ENCODE measurements at places on chromosomes 7 and 10. TPM values are rescaled to one million over a fixed set of nuclear protein-coding genes. Genes with fewer than 3 reads are reported as not detected.

GRCh38 chr7:108049962-108050361, 47.0 kb upstream of the LAMB1 start:
- DNase-seq, result no peak
- peaks cover 5% of the 10 kb centered on the region for H3K4me1 ChIP-seq

DNA sequence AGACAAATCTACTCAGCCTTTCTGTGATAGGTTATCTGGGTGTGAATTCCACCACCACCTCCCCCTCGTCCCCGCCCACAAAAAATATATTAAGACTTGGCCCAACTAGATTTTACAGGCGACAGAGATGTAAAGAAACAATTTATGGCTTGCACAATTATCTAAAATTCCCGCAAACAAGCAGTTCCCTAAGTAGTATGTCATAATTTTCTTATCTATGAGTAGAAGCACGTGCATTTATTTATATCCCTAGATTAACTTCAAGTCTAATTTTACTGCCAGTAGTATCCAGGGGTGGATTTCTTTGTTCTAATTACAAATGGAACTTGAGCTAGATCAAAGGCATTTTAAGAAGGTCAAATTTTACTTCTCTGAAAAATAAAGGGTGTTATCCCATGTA, 1.7 kb downstream of the TSPAN12 start:
- DNase-seq, result no peak
- H3K4me1 ChIP-seq, result peaks cover 23% of the 10 kb centered on the region
- peak overlapping the region; percentile 91 for H3K4me3 ChIP-seq
- no peaks in the 10 kb centered on the region for H3K27me3 ChIP-seq
- H3K27ac ChIP-seq, result peak overlapping the region; percentile 95

- peaks cover 7% of the 10 kb centered on the region for H3K4me1 ChIP-seq
- H3K4me3 ChIP-seq, result no peak overlapping the region
- no peak overlapping the region for H3K27ac ChIP-seq
- H3K27me3 ChIP-seq, result peaks cover 3% of the 10 kb centered on the region
- H3K36me3 ChIP-seq, result no peaks in the 10 kb centered on the region
Observed at GRCh38 chr7:26046150-26046549, 105.8 kb upstream of the NFE2L3 start.

DNA sequence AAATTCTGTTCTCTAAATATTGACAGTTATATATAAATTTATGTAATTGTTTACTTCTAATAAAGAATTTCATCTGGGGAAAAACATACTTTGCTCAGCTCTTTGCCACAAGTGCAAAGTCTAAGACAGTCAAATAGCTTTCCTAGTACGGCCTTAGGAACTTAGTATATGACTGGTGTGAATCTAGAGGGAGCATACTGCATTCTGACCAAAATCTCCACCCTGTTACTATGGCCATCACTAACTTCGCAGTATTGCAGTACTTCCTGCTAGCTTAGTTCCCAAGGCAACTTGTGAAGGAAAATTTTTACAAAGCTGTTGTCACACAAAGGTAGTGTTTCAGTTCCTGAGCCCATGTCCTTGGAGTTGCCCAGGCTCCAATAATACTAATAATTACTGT, 181.5 kb downstream of the CFTR start:
- H3K36me3 ChIP-seq, result no peaks in the 10 kb centered on the region
- peaks cover 6% of the 10 kb centered on the region for H3K4me1 ChIP-seq
- no peak overlapping the region for H3K4me3 ChIP-seq
- no peaks in the 10 kb centered on the region for H3K27me3 ChIP-seq
- no peak overlapping the region for H3K27ac ChIP-seq

DNA sequence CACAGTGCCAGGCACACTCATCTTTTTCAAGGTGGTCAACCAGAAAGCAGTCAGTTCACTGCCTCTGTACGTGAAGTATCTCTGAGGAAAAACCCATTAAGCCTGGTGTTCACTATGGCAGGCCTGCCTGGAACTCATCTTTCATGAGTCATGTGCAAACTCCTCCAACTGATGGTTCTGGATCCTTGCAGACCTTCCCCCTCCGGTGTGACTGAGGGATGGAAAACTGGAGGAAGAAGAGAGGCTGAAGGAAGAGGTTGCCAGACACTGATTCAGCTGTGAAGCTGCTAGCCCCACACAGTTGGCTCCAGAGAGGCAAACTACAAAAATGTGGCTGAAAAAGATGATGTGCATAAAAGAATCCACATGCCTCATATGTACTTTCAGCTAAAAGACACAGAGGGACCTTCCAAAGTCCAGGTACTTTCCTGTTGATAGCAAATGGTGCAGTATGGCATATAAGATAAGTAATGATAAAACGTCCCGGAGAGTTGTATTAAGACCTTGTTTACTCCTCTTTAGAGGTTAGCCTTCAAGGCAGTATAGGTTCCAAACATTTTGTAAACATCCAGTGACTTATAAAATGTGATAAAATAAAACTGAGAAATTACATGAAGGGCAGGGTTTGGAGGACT, 2.7 kb downstream of the CYP3A5 start:
- DNase-seq, result no peak
- no peaks in the 10 kb centered on the region for H3K27me3 ChIP-seq
- peak overlapping the region; percentile 65 for H3K27ac ChIP-seq
- H3K4me3 ChIP-seq, result no peak overlapping the region
- H3K4me1 ChIP-seq, result peaks cover 40% of the 10 kb centered on the region

- H3K27me3 ChIP-seq, result no peaks in the 10 kb centered on the region
- DNase-seq, result no peak
- H3K4me1 ChIP-seq, result no peaks in the 10 kb centered on the region
- H3K36me3 ChIP-seq, result no peaks in the 10 kb centered on the region
Observed at GRCh38 chr10:15053061-15053460, 9.3 kb downstream of the OLAH start.

- no peak for DNase-seq
- no peak overlapping the region for H3K27ac ChIP-seq
- peaks cover 2% of the 10 kb centered on the region for H3K4me1 ChIP-seq
Observed at GRCh38 chr10:83218205-83218604, 921.1 kb upstream of the GHITM start.

Gene TMEM273
- not detected for total RNA-seq

Gene SFRP4
- not detected for total RNA-seq

Gene MYL10
- not detected for total RNA-seq

Gene BZW2
- 75.6 TPM for total RNA-seq

Gene APBB1IP
- total RNA-seq, result 0.24 TPM

Gene ABCB1
- total RNA-seq, result 0.48 TPM

Gene PDGFA
- total RNA-seq, result 81.2 TPM
